ENCODE measurements at places on chromosomes 6 and 20. TPM values are rescaled to one million over a fixed set of nuclear protein-coding genes. Genes with fewer than 3 reads are reported as not detected.

GRCh38 chr6:135520781-135521180 is 23.2 kb upstream of the AHI1 start:
- no peak for DNase-seq

GRCh38 chr6:117389227-117390057 is 36.3 kb downstream of the ROS1 start:
- DNase-seq, result no peak

DNA sequence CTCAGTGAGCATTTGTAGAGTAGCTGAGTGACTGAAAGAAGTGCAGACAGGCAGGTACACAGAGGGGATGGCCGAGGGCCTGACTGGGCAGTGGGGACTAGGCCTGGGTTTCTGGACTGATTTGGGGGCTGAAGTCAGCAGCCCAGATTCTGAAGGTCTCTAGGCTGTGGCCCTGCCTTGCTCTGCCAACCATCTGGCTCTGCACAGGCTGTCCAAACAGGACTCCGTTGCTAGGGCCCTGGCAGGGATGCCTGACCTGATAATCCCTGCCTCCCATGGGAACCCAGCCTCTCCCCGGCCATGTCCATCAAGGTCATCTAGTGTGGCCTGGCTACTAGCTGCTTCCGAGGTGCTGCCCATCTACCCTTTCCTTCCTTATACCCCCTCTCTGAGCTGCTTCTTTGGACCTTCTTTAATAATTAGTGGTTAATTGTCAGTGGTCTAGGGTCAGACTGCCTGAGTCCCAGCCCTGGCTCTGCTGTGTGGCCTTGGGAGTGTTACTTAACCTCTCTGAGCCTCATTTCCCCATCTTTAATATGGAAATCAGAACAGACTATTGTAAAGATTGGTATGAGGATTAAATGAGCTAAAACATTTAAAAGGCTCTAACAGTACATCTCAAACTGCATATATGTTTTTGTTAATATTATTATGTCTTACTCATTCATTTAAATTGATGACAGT is 137.9 kb downstream of the VEGFA start:
- DNase-seq, result no peak

DNA sequence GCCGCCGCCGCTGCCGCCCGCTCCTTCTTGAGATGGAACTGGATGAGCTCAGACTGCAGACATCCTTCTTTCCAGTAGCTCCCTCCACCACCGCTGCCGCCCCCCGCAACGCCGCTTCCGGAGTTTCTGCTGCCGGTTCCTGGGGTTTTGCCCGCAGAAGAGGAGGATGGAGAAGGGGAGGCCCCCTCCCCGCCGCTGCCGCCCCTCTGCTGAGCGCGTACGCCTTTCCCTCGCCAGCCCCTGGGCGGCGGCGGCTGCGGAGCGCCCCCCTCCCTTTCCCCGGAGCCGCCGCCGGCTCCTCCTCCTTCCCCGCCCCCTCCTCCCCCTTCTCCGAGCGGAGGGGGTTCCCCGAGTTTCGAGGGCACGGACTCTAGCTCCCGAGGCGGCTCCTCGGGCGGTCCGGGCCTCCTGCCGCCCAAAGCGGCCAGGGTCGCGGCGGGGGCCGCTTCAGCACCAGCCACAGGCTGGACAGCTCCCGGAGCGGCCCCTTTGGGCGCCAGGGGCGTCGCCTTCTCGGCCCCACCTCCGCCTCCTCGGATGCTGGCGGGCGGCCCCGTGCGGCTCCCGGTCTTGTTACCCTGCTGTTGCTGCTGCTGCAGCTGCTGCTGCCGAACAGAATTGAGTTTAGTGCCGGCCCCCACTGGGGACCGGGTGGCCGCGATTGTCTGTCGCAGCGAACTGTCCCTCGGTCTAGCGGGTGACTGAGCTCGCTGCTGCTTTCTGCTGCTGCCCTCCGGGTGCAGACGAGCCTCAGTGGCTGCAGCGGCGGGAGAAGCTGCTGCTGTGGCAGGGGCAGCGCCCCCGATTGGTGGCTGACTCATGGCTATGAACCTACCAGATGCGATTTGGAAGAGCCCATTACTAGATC is 3.1 kb downstream of the MTCL3 start:
- peak; percentile 2 for DNase-seq

- peak; percentile 32 for DNase-seq
These were observed 1.5 kb downstream of the LEMD2 start for GRCh38 chr6:33787346-33787953.

DNA sequence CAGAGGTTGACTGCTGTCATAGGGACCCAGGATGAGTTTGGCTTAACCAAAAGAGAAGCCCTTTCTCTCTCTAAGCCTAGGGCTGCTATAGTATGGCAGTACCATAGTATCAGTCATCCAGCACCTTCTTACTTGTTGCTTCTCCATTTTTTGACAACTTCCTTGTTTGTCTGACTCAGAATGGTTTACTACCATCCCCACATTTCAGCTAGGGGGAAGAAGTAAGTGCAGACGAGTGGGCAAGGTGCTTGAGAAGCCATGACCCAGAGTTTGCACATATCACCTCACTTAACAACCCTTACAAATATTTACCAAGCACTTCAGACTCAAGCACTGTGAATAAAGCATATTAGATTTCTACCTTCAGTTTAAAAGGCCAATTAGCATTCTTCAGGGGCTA is 289.9 kb upstream of the TSHZ2 start:
- DNase-seq, result no peak

- DNase-seq, result peak; percentile 3
These were observed 1.1 kb downstream of the HSF2 start for GRCh38 chr6:122400462-122401089.

GRCh38 chr20:4942331-4942730 is 59.0 kb downstream of the SLC23A2 start:
- no peak for DNase-seq

DNA sequence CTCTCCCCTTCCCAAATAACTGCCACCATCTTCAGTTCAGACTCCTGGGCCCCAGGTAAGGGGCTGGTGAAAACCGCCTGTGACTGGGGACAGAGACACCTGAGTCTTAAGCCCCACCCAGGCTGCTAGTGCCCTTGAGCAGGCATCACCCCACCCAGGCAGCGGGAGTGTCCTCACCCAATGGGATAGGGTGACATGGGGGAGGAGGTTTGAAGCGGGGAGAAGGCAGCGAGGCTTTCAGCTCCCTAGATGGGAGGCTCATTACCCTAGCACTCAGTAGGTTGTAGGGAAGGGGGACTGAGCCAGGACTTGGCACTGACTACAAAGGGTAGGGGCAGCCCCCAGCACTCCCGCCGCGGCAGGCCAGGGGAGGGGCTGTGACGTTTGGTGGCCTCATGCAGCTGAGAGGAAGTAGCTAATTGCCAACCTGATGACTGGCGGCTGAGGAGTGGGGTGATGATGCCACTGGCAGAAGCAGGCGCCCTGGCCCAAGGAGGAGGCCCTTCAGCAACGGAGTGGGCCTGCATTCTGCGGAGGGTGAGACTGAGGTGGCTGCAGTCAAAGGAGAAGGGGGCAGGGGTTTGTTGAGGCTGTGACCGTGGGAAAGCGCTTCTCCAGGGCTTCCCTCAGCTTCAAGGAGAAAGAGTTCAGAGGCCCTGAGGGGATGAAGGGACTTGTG is 126.9 kb downstream of the MRPL14 start:
- peak; percentile 29 for DNase-seq

DNA sequence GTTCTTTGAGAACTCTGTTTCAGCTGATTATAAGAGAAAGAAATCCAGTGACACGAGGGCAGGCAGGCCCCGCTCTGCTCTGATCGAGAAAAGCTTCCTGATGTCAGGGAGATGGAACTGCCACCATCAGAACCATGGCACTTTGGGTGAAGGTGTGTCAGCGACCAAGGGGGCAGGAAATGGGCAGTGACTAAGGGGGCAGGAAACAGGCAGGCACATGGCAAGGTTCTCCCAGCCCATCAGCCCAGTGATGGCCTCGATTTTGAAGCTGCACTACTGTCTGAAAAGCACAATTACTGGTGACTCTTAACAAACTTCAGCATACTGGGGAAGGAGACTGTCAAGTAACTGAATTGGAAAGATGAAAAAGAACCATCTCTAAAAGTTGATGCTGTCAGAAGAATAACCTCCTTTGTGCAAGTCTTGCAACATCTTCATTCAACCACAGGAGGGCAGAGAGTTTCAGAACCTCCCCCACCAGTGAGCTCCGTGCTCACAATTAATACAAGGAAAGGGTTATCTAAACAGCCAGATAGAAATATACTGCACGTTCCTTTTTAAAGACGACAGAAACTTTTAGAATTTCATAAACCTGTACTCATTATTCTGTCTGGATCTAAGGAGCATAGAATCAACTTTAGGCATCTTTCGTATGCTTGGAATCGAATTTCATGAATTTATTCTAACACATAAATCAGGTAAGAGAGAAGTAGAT is 39.1 kb downstream of the TMX4 start:
- peak; percentile 67 for DNase-seq

DNA sequence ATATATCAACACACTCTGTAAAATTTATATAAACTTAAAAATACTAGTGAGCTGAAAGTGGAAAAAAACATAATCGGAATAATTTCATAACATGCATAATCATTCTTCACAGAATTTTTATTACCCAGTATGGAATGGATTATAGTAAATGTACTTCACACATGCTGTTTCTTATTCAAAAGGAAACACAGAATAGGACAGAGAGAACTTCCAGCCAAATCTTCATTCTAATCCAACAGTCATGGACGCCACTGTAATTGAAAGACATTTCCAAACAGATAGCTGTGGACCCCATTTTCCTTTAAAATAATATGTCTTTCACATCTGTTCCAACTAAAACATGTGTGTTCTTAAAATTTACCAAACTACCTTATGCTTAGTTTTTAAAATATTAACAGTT is 126.6 kb upstream of the RUNX2 start:
- DNase-seq, result no peak

TNXB gene
- 4.2 TPM for total RNA-seq

LY6G5C gene
- total RNA-seq, result 1.7 TPM

TCF21 gene
- not detected for total RNA-seq

GHRH gene
- not detected for total RNA-seq

LRFN2 gene
- total RNA-seq, result not detected

TAGAP gene
- not detected for total RNA-seq

RIPPLY2 gene
- 0.40 TPM for total RNA-seq

TFAP2A gene
- not detected for total RNA-seq

SLC17A3 gene
- total RNA-seq, result not detected

MRPL18 gene
- 50.1 TPM for total RNA-seq

DLL1 gene
- 3.9 TPM for total RNA-seq

AVP gene
- total RNA-seq, result not detected

LINC00237 gene
- total RNA-seq, result not detected

RAMACL gene
- total RNA-seq, result 1.3 TPM

RAD21L1 gene
- not detected for total RNA-seq

Data from lung microvascular endothelial cell (primary cell).